ENCODE measurements at places on chromosomes 3 and 15.

DNA sequence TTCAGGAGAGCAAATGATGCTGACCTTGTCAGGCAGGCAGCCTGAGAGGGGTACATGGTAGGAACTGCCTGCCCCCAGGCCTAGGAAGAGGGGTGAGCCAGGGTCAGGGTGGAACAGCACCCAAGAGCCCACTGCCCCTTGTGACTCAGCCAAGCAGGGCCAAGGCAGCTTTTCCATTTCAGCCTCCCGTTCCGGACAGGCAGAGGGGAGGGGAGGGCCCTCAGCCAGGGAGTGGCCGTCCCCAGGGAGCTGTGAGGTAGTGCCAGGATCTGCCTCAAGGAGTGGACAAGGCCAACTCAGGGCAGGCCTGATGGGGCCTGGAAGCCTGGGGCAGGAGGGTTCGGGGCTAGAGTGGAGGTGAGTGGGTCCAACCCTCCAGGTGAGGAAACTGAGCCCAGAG is 5.1 kb upstream of the ANKRD63 start:
- DNase-seq: no peak

GRCh38 chr3:143124601-143125520 is 5.3 kb downstream of the CHST2 start:
- DNase-seq: no peak

DNA sequence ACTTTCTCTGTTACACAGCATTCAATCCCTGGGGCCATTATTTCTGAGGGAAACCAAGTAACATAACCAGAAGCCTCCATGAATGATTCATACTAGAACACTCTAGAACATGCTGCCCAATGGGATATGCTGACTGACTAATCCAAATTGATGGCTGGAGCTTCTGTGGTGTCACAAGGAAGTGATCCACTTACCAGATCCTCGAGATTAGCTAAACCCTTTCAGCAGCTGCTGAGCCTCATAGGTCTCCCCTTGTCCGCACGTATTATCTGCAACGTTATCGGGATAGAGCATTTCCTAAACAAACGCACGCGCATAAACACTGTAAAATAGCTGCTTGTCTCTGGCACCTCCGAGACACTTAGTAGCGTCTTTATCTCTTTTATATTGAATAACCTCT is 61.2 kb upstream of the PROK2 start:
- no peak for DNase-seq

- DNase-seq: no peak
Observed at GRCh38 chr15:36363335-36363734, 216.1 kb upstream of the CDIN1 start.

DNA sequence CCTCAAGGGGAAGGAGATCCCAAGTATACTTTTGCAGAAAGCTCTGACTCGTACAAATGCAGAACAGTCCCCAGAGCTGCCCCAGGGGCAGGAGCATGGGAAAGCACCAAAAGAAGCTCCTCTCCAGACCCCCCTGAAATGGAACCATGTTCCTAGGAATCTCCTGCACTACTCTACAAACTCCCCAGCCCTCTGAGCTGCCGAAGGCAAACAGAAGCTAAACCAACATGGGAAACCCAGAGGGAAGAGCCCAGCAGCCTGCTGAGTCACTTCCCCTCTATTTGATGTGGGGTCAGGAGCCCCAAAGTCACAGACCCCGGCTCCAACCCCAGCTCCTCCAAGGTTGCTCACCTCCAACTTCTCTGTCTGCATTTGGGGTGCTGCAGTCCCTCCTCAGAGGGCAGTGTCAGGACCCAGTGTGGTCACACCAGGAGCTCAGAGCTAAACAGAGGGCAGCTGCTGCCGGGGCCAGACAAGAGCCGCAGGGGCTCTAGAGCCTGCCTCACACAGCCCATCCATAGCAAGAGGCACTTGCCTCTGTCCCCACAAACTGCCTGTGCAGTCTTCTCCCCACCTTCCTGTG is 3.8 kb upstream of the PLXNA1 start:
- no peak for DNase-seq

- DNase-seq: no peak
Observed at GRCh38 chr15:66628976-66629723, 63.4 kb upstream of the LCTL start.

- peak; percentile 34 for DNase-seq
Observed at GRCh38 chr15:55742498-55742926, 440 bp downstream of the PRTG start.

- no peak for DNase-seq
Observed at GRCh38 chr3:124213641-124214040, 221.7 kb upstream of the ROPN1 start.

- DNase-seq: no peak
Observed at GRCh38 chr15:46671336-46671735, 1036.5 kb downstream of the SQOR start.

DNA sequence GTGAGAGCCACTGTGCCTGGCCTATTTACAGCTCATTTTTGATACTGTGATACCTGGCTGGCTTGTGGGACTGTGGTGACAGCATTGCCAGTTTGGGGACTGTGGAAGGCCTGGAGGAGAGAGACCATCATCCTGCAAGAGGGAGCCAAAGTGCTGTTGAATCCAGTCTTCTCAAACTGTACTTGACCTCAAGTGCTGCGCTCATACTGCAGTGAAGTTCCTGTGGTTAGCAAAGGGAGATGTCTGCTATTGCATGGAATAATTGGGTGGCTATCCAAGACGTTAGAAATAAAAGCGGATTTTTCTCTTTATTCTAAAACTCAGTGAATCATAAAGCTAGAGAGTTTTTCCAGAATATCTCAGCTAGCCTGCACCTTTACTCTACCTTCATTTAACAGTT is 83.4 kb downstream of the CCK start:
- no peak for DNase-seq

DNA sequence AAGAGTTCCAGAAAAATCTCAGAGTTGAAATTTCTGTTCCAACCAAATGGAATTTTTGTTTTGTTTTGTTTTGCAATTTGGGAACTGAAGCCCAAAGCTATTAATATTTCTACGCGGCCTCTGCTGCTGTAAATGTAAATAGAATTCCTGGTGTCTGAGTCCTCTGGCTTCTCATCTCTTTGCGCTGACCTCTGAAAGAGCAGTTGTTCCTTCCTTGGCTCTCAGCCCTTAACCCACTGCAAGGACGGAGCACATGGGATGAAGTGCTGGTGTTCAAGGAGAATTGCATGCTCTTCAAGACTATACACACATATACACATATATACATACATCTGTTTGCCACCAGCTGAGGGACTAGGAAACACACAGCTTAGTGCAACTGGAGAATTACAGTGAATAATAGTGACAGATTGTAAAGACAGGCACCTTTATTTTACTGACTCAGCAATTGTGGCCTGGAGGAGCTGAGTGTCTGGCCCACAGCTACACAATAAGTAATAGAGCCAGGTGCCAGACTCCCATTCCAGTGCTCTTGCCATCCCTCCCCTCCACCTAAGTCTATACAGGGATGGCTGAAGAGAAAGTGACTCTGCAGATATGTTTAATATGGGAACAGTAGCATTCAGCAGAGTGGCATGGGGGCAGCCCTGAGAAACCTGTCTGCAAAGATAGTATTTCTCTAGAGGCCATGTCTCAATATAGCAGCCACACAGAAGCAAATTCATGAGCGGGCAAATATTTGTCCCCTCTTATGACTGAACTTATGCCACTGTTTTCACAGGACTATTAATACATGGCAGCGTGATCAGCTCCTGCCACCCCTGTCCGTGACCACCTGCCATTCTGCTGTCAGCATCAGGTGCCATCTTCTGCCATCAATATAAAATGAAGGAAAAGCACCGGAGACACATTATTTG is 42.3 kb downstream of the NEK10 start:
- DNase-seq: no peak

All from hippocampal formation (tissue), 2 donors.